Activated gamma-delta T cell treated with Interleukin-2 at 50 U/mL for 16 hours (primary cell): ENCODE measurements at places on chromosomes 13 and 19.

DNA sequence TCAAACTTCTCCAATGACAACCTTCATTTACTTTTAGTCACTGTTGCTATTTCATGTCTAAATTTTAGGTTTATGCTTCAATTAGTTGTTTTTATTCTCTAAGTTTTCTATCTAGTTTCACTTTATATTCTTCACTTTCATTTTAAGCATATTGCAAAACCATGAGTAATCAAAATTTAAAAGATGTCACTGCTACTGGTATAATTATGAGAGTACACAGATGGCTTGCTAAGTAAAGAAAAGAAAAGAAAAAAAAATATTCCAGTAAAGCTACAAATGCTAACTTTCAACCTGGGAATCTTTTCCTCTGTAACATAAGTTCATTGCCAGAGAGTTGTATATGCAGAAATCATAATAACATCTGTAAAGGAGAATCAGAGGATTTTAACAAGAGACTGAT is 1624.7 kb downstream of the PCDH9 start:
- DNase-seq, result no peak

DNA sequence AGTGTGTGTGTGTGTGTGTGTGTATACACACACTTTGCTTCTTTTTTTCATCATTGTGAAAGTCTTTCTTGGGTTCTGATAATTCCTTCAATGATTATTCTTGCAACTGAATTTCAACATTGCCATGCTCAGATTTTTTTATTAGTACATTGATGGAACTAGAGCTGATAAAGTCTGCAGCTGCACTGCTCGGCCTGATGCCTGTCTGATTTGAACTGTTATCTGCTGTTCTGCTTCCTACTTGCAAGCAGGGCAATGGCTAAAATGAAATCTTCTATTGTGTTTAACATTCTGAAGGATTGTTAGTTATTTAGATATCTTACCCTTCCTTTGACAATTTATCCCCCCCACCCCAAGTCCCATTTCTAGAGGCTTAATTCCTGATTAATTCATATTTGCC is 61.3 kb downstream of the OLFM4 start:
- DNase-seq, result no peak

GRCh38 chr19:9645472-9645871 is 24.4 kb upstream of the ZNF561 start:
- DNase-seq, result no peak

GRCh38 chr13:68261105-68261504 is 1031.0 kb upstream of the PCDH9 start:
- no peak for DNase-seq

- DNase-seq, result no peak
Measured at GRCh38 chr19:15935167-15935702, 906 bp upstream of the CYP4F11 start.

DNA sequence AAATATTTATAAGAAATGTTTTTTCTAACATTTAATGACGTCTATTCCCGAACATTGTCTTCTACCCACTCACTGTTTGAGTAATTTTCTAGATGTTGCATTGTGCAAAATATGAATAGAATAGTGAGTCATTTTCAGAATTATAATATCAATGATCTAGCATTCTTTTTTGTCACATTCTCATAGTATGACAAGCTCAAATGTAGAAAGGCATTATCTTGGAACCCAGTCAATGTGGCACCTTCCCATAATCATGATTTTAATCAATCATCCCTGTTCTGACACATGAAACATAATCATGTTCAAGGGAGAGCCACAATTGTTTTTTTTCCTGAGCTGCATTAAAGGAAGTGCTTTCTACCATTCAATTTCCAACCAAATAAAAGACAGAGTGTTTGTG is 265.8 kb downstream of the OXGR1 start:
- no peak for DNase-seq
